Activated CD8-positive, alpha-beta memory T cell treated with anti-CD3 and anti-CD28 coated beads for 24 hours (primary cell): ENCODE measurements at places on chromosomes 3 and 15.

DNA sequence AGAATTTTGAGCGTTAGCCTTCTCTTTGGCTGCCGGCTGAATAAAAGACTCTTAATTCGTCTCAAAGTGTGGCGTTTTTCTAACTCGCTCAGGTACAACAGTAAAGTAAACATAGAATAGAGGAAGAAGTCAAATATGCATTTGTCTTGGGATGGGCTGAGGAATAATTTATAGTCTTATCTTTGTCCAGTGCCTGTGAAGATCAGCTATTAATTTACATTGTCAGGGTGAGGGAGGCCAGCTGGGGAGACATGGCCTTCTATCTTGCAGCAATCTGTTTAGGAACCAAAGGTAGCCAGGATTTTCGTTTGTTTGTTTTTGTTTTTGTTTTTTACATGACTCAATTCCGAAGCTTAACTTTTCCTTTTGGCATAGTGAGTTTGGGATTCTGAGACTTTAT, 100.2 kb downstream of the VPS8 start:
- DNase-seq = no peak

- DNase-seq = no peak
Observed at GRCh38 chr3:128337305-128337704, 129.4 kb downstream of the DNAJB8 start.

GRCh38 chr3:164641071-164641470, 437.2 kb downstream of the SI start:
- no peak for DNase-seq

DNA sequence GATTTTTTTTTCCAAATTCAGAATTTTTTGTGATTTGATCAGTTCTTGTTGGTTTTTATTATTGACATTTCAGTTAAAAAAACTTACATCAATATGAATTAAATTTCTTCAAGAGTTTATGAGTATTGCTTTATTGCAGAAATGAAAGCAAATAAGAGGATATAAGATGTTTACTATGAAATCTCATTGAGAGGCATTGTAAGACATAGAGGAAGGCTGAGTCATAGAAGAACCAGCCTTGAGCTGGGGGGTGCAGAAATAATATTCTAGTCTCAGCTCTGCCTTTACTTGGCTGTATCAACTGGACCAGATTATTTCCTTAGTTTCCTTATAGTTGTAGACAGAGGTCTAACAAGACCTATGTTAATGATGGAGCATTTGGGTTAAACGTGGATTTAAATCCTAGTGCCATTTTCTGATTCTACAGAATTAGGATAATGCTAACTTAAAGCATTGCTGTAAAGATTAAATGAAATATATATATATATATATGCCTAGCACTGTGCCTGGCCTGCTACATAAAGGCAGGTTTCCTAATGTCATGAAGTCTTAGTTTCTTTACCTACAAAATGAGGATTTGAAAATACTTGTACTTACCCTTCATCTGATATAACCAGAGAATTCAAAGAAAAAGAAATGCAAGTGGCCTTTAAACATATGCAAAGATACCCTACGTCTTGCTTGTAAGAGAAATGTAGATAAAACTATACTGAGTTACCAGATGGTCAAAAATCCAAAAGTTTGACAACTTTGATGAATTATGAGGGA, 7.3 kb downstream of the FAM98B start:
- DNase-seq = no peak

DNA sequence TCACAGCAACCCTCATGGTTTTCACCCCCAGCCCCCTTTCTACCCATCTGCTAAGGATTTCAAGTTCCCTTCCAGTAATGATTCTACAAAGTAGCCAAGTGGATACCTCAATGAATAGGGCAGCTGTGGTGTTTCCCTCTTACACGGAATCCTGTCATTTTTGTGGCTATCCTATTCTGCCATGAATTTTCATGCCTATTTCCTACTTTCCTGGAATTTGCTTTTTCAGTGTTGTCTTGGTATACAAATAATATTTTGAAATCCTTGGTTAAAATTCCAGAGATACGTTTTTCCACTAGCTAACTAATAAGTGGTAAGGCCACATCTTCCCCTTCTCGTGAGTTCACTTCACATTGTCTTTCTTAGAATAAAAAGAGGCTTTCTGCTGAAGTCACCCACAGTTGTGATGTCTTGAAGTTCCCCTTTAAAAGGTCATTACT, 7.5 kb downstream of the ADPRH start:
- DNase-seq = no peak

- DNase-seq = no peak
Observed at GRCh38 chr15:91698241-91698640, 155.3 kb upstream of the SLCO3A1 start.

GRCh38 chr15:68299436-68299835, 21.9 kb downstream of the FEM1B start:
- DNase-seq = no peak

DNA sequence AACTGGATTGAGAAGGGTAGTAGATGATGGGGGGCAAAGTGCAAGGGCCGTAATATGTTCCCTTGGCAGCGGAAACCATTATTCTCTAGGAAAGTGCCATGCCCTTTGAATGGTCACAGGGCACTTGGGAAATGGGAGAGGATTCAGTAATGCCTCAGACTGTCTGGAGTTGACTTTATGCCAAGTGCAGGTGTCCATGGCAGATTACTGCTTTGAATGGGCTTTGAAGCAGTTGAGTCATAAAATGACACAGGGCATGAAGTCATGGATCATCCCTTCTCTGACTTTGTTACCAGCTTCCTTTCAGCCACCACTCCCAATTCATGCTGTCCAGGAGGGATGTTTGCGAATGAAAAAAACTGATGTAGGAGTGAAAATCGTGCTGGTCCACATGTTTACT, 20.1 kb downstream of the AADACL2 start:
- no peak for DNase-seq

DNA sequence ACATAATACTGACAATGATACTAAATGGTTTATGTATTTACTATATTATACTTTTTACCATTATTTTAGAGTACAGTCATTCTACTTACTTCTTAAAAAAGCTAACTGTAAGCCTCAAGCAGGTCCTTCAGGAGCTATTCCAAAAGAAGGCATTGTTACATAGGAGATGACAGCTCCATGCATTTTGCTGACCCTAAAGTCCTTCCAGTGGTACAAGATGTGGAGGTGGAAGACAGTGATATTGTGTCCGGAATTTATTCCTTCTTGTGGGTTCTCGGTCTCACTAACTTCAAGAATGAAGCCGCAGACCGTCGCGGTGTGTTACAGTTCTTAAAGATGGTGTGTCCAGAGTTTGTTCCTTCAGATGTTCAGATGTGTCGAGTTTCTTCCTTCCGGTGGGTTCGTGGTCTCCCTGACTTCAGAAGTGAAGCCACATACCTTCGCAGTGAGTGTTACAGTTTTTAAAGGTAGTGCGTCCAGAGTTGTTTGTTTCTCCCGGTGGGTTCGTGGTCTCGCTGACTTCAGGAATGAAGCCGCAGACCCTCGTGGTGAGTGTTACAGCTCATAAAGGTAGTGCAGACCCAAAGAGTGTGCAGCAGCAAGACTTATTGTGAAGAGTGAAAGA, 20.9 kb downstream of the AVEN start:
- no peak for DNase-seq

- DNase-seq = no peak
Observed at GRCh38 chr3:40566694-40567093, 41.9 kb downstream of the ZNF621 start.

- no peak for DNase-seq
Observed at GRCh38 chr3:61177450-61177849, 73.8 kb downstream of the FHIT start.

DNA sequence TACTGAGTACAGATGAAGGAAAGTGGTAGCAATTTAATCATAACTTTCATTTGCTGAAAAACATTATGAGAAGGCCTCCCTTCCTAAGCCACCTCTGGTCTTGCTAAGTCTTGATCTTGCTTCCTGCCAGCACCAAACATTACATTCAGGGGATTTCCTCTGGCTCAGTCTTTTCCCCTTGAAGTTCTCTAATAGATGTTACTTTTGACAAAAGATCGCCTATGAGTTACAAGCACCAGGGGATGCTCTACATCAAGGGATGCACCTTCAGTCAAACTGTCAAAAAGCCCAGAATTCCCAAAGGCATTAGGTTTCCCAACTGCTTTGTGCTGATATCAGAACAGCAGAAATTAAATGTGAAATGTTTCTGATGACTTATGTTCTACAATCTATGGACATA, 47.3 kb downstream of the AQP9 start:
- no peak for DNase-seq

DNA sequence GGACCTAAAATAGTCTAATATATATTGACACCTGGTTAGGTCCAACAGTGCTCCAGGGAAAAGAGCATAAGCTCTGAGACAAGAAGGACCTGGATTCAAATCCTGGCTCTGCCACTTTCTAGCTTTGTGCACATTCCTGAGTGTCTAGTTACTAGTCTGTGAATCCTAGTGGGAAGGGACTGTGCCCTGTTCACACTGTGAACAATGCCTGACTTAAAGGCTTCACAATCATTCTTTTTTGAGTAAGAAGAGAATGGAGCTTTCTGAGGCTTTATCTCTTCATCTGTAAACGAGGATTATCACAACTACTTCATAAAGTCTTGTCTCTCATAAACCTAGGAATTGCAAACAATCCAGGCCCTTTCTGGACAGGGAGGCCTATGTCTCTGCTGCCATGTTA, 235.9 kb downstream of the SOX2 start:
- DNase-seq = no peak

DNA sequence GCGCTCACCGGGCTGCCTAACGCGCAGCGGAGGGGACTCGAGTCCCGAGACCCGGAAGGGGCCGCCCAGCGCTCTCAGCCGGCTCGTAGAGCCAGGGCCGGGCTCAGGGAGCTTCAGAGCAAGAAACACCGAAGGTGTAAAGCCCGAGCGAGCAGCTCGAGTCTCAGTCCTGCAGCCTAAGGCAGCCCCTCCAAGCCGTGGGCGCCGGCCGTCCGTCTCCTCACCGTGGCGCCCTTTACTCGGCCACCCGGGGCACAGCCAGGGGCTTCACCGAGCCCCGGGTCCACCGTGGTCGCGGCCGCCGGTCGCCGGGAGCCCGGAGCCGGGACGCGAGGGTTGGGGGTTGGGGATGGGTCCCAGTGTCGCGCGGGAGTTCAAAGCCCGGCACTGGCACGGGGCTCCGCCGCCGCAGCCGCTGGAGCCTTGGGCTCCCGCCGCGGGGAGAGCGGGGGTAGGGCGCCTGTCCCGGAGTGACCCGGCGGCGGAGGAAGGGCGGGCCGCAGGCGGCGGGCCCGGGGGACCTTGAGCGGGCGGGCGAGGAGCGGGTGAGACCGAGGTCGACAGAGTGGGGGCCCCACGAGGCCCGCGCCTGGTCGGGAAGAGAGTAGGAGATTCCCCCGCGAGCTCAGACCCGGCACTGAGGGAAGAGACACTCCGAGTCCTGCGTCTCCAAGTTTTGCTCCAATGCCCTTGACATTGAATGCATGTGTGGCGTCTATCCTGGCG, 26.9 kb upstream of the THRB start:
- DNase-seq = no peak

DNA sequence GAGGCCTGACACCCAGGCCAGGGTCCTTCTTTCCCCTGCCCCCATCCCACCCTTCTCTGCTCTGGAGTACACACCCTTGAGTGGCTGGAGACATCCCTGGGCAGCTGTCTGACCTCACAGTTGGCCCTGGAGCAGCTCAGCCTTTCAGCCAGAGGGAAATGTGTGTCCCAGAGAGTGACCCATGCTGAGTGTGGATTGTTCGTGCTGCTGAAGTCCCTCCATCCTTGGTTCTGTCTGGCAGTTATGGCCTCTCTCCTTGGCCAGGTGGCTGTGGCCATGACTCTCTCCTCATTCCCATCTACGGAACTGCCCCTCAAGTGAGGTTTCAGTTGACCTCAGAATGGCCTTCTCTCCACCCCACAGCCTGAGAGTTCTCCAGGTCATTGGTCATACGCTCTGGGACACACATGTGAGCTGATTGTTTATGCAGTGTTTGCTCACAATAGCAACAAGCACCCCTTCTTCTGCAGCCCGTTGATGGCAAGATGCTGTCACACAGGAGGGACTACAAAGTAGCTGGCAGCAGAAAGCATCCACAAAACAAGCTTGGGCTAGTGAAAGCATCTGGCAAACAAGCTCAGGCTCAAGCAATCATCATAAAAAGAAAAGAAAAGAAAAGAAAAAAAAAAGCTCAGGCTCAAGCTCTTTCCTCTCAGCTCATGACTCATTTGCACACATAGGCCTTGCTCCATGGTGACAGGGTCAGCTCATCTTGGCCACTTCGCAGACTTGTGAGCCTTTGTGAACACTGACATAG, 55.3 kb upstream of the ITGA11 start:
- DNase-seq = no peak

DNA sequence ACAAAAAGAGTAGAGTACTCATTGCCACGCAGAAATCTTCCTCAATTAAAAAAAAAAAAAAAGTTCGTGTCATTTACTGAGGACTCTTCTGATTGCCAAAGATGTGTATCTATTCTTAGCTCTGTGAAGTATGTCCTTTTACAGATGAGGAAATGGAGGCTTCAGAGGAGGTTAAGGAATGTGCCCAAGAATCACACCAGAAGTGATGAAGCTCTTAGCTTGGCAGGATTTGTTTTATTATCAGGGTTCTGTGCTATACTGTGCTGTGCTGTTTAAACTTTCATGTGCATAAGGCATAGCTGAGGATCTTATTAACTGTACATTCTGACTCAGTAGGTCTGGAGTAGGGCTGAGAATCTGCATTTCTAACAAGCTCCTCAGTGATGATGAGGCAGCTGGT, 665.2 kb upstream of the ADAMTS9 start:
- DNase-seq = no peak

DNA sequence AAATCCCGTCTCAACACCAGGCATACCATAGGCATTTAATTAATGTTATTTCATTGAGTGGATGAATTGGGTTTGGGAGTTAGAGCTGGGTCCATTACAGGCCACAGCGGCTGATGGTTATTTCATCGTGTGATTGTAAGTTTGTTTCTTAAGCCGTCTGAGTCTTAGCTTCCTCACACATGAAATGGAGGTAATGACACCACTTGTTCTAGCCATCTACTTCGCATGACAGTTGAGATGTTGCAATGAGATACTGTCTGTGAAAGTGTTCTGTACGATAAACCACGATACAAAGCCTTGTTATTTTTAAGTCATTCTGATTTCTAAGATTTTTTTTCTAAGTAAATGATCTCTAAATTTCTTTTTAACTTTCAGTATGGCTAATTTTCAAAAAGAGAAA, 8.6 kb upstream of the TP63 start:
- DNase-seq = no peak

DNA sequence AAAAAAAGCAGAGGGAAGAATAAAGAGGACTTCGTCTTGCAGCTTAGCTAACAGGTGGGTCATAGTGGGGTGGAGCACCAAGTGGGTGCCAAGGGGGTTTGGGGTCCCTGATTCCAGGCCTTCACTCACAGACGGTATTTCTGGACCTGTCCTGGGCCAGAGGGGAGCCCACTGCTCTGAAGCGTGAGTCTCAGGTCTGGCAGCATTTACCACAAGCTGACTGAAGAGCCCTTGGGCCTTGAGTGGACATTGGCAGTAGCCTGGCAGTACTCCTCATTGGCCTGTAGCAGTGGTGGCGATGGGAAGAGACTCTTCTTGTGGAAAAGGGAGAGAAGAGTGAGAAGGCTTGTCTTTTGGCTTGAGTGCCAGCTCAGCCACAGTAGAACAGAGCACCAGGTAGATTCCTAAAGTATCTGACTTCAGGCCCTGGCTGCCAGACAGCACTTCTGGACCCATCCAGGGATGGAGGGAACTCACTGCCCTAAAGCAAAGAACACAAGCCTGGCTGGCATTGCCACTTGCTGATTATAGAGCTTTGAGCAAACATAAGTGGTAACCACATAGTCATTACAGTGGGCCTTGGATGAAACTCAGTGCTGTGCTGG, 72.9 kb downstream of the GLDN start:
- DNase-seq = no peak

GRCh38 chr3:188468662-188469061, 314.7 kb downstream of the LPP start:
- no peak for DNase-seq

GRCh38 chr15:41337631-41338522, 5.2 kb downstream of the NUSAP1 start:
- no peak for DNase-seq
